Stimulated activated CD8-positive, alpha-beta memory T cell treated with anti-CD3 and anti-CD28 coated beads, Interleukin-4, amount 100 ng/mL, for 48 hours (primary cell): ENCODE measurements at places on chromosomes 12 and 14.

DNA sequence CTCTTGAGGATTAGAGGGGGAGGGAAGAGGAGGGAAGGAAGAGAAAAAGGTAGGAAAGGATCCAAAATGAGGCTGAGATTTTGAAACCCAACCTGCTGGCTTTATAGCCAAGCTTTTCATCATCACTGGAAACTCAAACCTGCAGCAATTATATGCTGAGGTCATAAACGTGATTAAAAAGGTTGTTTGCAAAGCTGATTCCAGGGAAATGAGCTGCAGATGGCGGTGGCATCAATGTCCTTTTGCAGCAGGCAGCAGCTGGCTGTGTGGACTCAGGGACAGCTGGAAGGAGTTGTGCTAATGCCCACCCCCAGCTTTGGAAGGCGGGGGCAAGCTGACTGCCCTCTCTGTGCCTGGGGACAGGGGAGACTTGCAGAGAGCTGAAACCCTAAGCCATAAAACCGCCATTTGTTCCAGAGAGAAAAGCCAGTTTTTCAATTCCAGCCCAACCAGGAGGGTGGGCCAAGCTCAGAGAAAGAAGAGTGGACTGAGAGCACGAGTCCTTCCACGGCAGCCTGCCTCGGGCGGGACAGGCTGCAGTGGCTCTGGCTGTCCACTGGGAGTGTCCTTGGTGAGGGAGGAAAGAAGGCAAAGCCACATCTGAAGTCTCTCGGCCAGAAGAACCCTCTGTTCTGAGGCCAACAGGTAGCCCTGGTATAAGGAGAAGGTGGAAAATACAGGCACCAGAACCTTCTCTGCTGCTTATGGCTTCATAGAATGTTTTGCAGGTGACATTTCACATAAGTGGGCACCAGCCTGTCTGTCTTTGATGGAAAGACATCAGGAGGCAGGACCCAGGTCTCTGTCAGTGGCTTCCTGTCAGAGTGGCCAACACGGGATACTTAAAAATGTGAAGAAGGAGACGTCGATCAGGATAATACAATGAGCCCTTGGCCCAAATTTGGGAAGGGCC is 90.7 kb downstream of the SINHCAF start:
- DNase-seq, result no peak

DNA sequence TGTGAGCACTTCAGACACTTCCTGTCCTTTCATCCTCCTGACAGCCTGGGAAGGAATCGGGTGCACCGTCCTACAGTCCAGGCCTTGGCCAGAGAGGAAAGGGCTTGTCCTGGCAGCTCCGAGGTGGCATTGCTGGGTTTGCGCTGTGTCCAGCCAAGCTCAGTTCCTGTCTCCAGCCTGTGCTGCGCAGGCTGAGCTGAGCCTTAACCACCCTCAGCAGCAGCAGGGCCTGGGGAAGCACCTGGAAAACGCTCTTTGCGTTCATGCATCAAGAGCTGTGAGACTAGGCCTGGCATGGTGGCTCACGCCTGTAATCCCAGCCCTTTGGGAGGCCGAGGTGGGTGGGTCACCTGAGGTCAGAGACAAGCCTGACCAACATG is 33.7 kb upstream of the EML1 start:
- DNase-seq, result no peak

DNA sequence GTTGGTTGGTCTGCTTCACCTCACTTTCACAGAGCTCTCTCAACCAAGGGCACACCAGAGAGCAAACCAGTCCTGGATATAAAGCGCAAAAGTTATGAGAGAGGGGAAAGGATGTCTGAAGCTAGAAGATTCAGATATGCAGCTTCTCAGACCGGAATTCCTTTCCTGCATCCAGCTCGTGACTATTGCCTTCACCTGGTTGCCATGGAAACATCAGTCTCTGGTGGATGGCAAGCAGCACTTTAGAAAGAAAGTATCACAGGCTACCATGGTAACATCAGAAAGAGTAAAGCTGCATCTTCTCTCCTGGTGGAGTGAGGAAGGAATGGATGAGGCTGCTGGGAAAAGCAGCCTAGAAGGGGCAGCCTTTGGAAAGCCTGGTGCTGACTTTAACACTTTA is 13.7 kb downstream of the REM2 start:
- no peak for DNase-seq

DNA sequence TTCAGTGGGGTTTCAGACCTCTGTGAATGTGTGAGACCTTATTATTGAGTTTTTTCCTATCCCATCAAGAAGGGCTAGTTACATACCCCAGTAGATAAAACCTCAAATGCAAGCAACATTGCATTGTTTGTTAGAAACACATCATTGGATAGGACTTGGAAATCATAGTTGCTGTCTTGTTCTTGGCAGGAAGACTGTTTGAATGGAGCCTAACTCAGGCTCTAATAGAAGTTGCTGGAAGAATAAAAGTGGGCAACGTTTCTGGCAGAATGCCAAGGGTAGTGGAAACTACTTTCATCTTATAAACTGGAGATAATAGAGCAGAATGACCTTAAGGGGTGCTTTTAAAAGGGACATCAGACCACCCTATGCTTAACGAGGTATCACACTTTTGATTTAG is 9.9 kb upstream of the PTHLH start:
- no peak for DNase-seq
